ENCODE measurements at places on chromosomes 4 and X. TPM values are rescaled to one million over a fixed set of nuclear protein-coding genes. Genes with fewer than 3 reads are reported as not detected.

DNA sequence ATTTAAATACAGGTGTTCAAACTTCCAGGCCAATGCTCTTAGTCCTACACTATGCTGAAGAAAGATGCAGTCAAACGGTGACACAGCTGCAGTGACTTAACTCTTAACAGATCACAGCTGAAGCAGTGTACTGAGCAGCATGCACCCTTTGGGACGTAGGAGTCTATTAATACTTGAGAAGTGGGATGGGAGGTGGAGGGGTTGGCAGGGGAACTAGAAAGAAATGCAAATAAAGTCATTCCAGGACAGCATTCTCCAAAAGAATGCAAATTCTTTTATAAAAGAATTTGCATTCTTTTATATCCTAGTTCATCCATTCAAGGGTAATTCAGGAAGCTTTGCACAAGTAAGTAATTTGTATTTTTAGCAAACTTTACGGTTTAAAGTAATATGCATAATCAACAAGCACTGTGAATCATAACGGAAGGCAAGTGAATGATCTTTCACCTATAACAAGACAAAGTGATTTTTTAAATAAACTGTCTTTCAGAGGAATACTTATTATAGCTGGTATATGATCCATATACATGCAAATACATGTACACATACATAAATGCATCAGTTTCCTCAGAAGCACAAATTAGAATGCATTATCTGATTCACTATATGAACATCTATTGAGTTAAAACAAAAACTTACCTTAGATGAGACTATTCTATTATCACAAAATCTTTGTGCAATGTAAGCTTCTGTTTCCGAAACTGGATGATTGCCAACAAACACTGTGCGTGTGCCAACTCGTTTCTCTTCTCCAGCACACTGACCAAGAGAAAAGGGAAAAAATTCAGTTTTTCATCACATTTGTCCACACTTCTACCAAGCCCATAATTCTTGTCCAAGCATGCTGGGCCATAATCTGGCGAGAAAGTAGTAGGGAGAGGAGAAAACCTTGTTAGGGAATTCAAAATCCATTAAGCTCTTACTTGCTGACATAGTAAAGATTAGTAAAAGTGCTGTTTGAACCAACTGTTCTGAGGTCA is 106.5 kb downstream of the ATP11C start:
- peaks cover 6% of the 10 kb centered on the region for H3K4me1 ChIP-seq
- no peak for DNase-seq
- H3K27me3 ChIP-seq: no peaks in the 10 kb centered on the region
- no peaks in the 10 kb centered on the region for H3K36me3 ChIP-seq
- no peak overlapping the region for H3K27ac ChIP-seq

GRCh38 chr4:153906231-153906630 is 117.3 kb upstream of the SFRP2 start:
- no peaks in the 10 kb centered on the region for H3K27me3 ChIP-seq
- H3K36me3 ChIP-seq: no peaks in the 10 kb centered on the region
- no peak for DNase-seq
- no peak overlapping the region for H3K27ac ChIP-seq
- H3K4me1 ChIP-seq: peaks cover 5% of the 10 kb centered on the region

The PROM1 gene
- total RNA-seq: 3.4 TPM

The HAUS3 gene
- 10.8 TPM for total RNA-seq

Measured in suprapubic skin (tissue), 4 donors.